ENCODE measurements at places on chromosomes 3 and 15.

GRCh38 chr15:67967871-67968431 lies 86.2 kb upstream of the PIAS1 start:
- no peak for DNase-seq

DNA sequence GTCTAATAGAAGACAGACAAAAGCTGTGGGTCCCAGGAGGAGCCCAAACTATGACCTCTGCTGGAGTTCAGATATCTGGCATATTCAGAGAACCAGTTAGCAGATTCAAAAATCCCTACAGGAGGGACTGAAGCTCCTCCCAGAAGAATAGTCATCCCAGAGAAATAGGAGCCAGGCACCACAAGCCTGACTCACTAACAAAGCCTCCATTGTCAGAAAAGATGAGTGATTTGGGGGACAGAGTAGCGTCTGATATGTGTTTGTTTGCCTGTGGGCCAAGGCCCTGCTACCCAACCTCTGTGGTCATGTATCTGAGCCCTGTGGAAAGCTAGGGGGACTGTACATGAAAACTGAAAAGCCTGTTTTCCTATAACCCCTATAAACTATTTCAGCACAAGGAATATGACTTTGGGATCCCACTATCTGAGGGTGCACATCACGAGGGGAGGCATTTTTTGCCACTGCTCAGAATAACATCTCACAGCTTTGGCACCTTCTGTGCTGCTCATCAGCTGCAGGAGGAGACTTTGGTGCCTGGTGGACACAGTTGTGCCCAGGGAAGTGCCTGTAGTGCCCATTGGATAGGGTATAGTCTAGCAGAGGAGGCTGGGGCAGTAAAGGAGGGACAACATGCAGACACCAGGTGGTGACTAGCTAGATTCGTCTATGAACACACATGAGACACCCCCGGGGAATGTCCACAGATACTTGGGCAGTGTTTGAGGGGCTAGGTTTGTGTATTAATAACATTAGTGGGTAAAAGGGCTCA lies 9.7 kb upstream of the LARP6 start:
- no peak for DNase-seq

GRCh38 chr3:184134746-184135148 lies 411 bp upstream of the EIF2B5 start:
- no peak for DNase-seq

- no peak for DNase-seq
Observed at GRCh38 chr3:70249509-70250160, 62.8 kb downstream of the MDFIC2 start.

- DNase-seq = no peak
Observed at GRCh38 chr15:39781147-39781966, 1.3 kb downstream of the FSIP1 start.

GRCh38 chr3:51874889-51875288 lies 512 bp downstream of the IQCF5 start:
- no peak for DNase-seq

DNA sequence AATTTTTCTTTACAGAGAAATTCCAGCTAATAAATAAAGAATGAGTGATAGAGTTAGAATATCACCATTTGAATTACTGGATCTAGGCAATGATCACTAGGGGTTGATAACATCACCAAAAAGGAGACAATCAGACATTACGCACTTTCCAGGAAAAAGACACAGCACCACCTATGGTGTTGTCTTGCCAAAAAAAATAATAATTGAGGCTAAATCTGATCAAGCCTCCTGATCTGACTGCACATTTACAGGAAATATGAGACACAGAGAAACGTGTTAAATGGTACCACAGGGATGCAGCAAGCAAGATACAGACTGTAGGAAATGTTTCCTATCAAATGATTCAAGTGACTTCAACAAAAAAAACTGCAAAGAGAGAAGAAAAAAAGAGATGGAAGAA lies 92.8 kb downstream of the EOMES start:
- DNase-seq = no peak

- DNase-seq = no peak
Observed at GRCh38 chr15:41018534-41018933, 65.3 kb downstream of the CHAC1 start.

- DNase-seq = no peak
Observed at GRCh38 chr15:58037723-58038301, 27.7 kb downstream of the ALDH1A2 start.

DNA sequence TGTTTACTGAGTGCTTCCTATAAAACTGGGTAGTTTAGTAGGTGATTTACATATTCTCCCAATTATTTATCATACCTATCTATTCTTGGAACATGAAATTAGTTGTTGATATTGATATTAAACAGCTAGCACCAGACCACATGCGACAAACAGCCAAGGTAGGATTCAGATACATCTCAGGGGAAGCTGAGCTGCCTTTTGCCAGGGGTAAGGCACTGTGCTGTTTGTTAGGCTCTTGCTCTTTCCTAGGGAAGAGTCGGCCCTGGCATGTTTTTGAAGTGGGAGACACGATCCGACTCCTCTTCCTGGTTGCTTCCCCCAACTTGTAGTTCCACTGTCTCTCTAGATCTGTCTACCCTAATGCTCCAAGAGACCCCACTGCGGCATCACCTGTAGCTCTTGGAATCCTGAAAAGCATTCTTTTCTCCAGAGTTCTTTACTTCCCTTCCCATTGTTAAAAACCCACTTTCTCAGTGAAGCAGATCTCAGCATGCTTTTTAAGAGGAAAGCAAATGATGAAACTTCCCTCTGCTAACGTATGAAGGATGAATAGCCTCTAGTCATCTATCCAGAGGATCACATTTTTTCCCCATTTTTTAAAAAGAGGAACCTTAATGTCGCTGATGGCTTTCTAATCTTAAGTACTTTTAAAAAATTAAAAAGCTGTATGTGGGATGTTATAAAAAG lies 138.4 kb downstream of the GHSR start:
- no peak for DNase-seq

- no peak for DNase-seq
Observed at GRCh38 chr3:16769525-16769924, 115.2 kb upstream of the PLCL2 start.

DNA sequence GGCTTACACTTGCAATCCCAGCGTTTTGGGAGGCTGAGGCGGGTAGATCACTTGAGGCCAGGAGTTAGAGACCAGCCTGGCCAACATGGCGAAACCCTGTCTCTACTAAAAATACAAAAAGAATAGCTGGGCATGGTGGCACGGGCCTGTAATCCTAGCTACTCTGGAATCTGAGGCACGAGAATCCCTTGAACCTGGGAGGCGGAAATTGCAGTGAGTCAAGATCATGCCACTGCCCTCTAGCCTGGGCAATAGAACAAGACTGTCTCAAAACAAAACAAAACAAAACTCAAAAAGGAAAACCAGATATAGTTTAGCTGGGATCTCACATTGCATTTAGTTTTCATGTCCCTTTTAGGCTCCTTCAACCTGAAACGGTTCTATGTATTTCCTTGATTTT lies 2.9 kb upstream of the USP50 start:
- no peak for DNase-seq

DNA sequence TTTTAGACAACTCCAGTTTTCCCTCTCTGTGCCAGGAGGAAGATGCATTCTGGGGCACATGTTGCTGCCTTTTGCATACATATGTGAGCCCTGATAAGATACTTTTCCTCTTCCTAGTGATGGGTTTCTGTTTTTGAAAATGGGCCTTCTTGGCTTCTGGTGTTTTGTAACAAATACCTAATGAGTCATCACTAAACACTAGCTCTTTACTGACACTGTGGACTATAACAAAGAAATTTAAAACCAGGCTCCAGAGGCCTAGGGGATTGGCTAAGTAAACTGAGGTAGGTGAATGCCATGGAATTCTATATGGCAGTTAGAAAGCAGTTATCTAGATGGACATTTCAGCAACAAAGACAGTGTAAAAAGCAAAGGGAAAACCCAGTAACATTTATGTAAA lies 93.4 kb upstream of the NR2E3 start:
- DNase-seq = no peak

DNA sequence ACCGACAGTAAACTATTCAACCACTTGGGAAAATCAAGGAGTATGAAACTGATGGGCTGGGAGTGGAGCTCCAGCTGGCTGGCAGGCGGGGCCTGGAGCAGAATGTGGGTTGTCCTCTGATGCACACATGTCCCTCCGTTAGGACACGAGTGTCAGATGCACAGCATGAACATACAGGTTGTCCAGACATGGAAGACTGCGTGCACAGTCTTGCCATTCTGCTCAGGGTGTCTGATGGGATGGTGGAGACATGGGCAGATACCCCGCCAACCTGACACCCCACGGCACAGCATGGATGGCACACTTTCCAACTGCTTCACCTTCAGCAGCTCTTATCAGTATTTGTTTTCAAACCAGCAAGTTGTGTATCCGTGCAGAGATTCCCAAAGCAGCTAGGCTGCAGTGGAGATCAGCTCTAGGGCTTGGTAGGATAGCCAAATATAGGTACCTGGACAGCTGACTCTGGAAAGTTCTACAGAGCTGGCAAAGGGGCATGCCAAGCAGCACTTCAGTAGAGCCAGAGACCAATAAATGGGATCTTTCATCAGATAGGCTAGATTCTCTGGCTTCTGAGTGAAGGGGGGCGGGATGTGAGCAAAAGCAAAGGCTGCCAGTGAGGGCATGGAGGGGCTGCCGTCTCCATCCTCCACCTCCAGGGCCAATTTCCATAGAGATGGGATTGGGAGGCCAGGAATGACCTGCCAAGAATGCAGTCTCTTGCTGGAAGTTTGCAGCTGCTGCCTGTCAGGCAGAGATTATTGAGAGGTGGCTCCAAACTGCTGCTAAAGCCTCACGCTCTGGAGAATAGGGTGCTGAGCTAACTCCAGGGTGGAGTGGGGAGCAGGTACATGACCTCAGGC lies 47.2 kb upstream of the KY start:
- no peak for DNase-seq

DNA sequence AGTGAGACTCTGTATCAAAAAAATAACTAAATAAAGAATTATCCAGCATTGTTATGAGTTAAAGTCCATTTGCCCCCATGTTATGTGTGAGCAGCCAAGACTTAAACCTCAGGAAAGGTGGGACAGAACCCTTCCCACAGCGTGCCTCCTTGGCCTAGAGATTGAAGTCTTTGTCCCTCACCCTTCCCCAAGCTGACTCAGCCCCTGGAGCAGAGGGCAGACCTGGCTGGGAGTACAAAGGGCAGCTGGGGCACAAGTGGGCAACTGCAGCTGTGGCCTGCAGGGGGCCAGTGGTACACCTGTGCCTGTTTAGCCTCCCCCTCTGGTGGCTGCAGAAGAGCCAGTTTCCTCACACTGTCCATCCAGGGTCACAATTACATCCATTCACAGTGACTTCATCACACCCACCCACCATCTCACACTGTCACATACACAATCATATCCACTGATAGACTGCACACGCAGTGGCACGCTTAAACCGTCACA lies 940 bp upstream of the ACY1 start:
- DNase-seq = peak; percentile 45

- no peak for DNase-seq
Observed at GRCh38 chr15:78810362-78811123, 721 bp downstream of the ADAMTS7 start.

GRCh38 chr15:22980189-22981050 lies at the start of gene CYFIP1:
TSS of gene CYFIP1 (minus strand) at chr15:22980368. CDS start at chr15:22947285, 33,083 bp downstream.
- DNase-seq = peak; percentile 26
